ENCODE measurements at places on chromosomes 7 and 10.
A peak's percentile ranks its signal among the peaks of the same experiment; 100 is the strongest.

- DNase-seq = peak; percentile 34
These were observed 699.9 kb downstream of the INHBA start for GRCh38 chr7:41002741-41003610.

DNA sequence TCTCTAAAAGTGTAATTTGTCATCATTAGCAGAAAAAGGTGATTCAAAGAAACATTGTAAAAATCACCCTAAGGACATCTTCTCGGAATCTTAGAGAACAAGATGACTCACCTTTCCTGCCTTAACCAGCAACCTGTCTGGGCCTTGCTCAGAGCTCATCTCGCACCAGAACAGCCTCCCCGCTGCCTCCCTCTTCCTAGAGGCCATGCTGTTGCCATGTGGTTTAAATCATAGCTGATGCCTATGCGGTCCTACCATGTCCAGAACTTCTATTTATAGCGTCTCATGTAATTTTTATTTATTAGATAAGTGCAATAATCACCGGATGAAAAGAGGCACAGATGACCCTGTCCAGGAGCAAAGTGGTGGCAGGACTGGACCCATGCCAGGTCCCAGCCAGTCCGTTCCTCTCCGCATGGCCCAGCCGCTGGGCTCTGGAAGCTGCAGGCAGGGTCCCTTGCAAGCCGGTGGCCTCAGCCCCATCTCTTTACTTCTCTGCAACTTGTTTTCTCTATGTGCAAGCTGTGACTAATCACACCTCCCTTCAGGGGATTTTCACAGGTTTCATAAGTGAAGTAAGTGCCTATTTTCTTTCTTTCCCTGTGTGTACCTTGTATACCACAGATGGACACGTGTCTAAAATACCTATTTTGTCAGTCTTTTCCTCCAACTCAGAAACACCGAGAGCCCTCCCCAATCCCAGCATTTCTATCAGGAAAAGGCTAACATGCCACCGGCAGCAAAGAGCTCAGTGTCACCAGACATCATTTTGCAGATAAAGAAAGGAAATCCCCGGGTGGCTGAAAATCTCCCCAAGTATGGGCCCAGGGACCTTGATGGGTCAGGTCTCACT, 27.1 kb downstream of the KLF6 start:
- DNase-seq = no peak

DNA sequence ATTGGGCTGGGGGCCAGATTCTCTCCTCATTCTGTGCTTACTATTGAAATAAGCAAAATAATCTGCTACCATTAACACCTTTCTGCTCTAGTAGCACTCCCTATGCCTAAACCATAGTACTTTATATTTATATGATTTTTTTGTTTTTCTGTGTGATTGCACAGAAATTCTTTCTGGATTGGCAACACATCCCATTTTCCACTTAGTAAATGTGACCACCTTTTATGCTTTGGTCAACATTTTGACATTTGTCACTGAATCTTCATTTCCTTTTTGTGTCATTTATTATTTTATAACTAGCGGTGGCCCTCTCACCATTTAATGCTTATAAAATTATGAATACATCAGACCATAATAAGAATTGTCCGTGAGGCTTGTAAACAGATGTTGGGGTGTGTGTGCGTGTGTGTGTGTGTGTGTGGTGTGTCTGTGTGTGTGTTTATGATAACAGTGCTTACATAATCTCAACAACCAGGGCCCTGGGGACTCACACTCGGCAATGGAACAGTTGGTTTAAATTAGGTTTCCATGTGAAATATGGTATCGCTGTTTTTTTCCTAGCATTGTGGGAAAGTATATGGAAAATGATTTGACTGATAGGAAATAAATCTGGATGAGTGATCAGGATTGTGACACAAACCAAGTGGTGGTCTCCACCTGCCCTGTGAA, 138.9 kb downstream of the NOC3L start:
- no peak for DNase-seq

GRCh38 chr7:143455491-143455890, 12.2 kb downstream of the TAS2R60 start:
- DNase-seq = no peak

GRCh38 chr7:26167303-26167934, 15.4 kb downstream of the NFE2L3 start:
- no peak for DNase-seq

GRCh38 chr7:143281529-143281928, 3.2 kb upstream of the TMEM139 start:
- no peak for DNase-seq

- DNase-seq = no peak
These were observed 38.5 kb downstream of the ERCC6 start for GRCh38 chr10:49500412-49500811.

GRCh38 chr10:29760138-29760900, 125.5 kb upstream of the SVIL start:
- DNase-seq = no peak

DNA sequence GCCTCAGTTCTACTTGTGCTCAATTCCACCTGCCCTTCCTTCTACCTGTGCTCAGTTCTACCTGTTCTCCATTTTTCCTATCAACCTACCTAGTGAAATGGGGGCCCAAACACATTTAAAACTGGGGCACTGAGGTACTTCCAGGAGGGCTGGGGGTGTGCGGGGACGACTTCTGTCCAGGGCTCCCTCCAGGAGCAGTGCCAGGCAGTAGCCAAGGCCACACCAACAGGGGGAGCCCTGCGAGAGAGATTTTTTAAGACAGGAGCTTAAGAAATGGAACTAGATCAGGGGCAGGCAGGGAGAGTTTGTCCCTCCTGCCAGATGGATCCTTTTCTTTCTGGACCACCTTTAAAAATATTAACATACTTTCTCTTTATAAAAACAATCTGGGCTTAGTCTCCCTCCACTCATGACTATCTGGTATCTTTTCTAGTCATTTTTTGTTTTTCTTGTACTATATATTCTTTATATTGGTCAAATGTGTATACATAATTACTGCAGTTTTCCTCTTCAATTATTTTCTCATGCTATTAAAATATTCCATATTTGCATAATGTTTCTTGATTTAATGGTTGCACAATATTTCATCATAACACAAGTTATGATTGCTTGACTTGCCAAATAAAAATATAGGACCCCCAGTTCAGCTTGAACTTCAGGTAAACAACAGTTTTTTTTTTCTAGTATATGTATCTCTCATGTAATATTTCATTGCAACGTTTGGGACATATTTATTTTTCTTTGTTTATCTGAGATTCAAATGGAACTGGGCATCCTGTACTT, 47.3 kb upstream of the INSYN2A start:
- DNase-seq = no peak

GRCh38 chr10:84348447-84348846, 20.1 kb downstream of the CCSER2 start:
- DNase-seq = no peak

- DNase-seq = no peak
These were observed 80.1 kb upstream of the LRRC17 start for GRCh38 chr7:102832674-102833073.

DNA sequence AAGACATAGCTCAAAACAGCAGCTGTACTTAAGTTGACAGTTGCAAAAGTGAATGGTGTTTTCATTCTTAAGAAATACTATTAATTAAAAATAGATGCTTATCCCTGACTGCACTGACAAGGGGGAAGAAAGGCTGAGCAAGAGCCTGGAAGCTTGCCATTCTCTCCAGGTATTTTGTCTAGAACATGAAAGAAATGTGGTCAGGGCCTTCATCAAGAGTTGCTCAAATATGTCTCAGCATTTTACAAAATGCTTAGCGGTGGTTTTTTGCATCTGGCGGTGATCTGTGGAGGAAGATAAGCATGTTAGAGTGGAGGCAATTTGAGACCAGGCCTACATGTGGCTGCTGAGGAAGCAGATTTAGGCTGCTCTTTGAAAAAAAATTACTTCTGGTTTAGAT, 46.4 kb upstream of the CC2D2B start:
- no peak for DNase-seq

GRCh38 chr10:129946859-129947258, 17.2 kb downstream of the EBF3 start:
- DNase-seq = no peak

- no peak for DNase-seq
These were observed 16.2 kb upstream of the PAX2 start for GRCh38 chr10:100728928-100729861.

- no peak for DNase-seq
These were observed 1.3 kb downstream of the TYSND1 start for GRCh38 chr10:70145166-70145665.

DNA sequence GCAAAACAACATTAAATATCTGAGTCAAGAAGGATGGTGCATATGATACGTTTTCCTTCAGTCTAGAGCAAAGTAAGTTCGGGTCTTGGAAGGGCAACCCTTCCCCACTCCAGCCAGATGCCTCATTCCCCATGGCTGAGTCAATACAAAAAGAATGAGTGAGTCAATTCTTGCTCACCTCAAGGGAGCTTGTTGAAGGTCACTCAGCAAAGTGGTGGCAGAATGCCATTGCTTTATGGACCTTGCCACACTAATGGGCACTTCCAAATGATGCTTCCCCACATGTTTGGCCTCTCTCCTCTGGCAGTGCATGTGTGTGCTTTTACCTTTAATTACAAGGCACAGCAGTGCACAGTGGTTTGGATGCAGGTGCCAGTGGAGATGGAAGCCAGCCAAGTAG, 296.5 kb downstream of the SORCS3 start:
- DNase-seq = no peak

GRCh38 chr10:61541960-61542359, 88.8 kb upstream of the TMEM26 start:
- no peak for DNase-seq

- no peak for DNase-seq
These were observed 37.3 kb downstream of the DNAH11 start for GRCh38 chr7:21580073-21580521.

DNA sequence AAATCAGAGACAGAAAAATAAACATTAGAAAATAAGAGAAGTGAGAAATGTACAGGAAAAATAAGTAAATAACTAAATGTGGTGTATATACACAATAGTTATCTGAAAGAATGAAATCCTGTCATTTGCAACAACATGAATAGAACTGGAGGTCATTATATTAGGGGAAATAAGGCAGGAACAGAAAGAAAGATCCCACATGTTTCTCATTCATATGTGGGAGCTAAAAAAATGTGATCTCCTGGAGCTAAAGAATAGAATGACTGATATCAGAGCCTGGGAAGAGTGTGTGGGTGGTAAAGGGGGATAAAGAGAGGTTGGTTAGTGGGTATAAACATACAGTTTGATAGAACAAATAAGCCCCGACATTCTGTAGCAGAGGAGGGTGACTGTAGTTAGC, 27.3 kb downstream of the PLXDC2 start:
- no peak for DNase-seq

- no peak for DNase-seq
These were observed 50.3 kb downstream of the ATXN7L1 start for GRCh38 chr7:105826143-105826542.

DNA sequence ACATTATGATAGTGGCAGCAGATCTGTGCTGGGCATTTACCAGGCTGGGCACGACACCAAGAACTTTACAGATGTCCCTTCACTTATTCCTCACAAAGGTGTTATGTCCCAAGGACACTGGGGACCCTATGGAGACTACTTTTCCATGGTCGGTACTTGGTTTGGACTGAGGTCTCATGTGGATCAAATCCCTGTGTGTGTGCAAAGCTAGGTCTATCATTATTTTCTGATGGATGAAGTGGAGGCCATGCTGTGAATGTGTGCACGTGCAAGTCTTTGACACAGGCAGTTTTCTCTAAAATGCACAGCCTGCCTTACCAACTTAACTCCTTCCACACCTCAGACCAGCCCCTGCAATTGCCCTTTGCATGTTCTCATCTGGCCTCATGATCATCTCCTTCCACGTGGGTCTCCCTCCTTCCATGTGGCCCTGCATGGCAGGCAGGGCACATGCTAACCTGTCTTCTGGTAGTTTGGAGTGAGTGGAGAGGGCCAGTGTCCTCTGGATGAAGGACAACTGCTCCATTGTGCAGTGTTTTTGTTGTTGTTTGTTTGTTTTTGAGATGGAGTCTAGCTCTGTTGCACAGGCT, 16.0 kb upstream of the ZNF273 start:
- no peak for DNase-seq

- no peak for DNase-seq
These were observed 8.1 kb downstream of the TFAM start for GRCh38 chr10:58393317-58393716.

GRCh38 chr7:103073989-103074518, 542 bp downstream of the FBXL13 start:
- no peak for DNase-seq

DNA sequence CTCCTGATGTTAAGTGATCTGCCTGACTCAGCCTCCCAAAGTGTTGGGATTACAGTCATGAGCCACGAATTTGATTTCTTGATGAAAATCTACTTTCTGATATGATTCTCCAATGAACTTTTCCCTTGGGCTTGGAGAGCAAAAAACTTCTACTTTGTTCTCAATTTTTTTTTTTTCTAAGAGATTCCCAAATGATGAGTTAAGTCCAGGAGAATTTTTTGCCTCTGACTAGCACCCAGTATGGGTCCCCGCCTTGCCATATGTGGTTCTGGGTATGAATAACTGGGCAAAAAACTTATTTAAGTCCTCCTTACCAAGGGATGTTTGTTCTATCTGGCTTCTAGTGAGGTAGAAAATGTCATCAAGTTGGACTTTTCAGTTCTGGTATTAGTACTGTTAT, 147.9 kb upstream of the LYZL1 start:
- no peak for DNase-seq

- DNase-seq = no peak
These were observed 40.0 kb downstream of the HIF1AN start for GRCh38 chr10:100575585-100576281.

- no peak for DNase-seq
These were observed 148.7 kb downstream of the ZMYND11 start for GRCh38 chr10:283916-284356.

GRCh38 chr10:43304079-43304686, 37.3 kb upstream of the RASGEF1A start:
- DNase-seq = no peak

GRCh38 chr10:74021248-74022055, 23.5 kb downstream of the VCL start:
- peak; percentile 68 for DNase-seq

DNA sequence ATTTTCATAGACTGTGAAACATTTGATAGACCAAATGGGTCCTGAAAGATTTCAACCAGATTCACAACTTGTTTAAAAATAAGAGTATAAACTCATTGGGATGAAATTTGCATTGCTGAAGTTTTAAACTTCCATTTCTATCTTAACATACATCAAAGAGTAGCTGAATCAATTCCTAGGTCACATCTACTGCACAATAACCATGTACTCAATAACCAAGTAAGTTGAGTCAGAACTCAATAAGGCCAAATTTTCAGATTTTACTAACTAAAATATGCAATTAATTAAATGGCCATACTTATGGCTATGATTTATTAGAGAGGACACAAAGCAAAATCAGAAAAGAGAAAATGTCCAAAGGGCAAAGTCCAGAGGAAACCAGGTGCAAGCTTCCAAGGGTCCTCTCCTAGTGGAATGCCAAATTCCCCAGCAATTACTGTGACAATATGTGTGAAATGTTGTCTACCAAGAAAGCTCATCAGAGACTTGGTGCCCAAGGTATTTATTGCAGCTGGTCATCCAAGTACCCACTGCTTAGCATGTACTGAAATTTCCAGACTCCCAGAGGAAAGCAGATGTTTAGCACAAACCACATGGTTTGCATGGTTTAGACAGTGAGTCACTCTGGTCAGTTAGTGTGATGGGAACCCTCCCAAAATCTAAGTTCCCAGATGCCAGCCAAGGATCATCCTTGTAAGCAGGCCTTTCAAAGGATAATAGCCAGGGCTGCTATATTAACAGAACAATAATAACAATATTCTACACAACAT, 238.9 kb downstream of the IPMK start:
- DNase-seq = no peak

Measured in hematopoietic multipotent progenitor cell treated with erythropoietin and hydrocortisone succinate and interleukin-3 and kit ligand, for 17 days (in vitro differentiated cells).